RCC 7860 (cell line): ENCODE measurements at places on chromosomes 11 and 22.

- DNase-seq, result no peak
Measured at GRCh38 chr11:124536520-124536919, 6.9 kb downstream of the OR8B12 start.

- no peak for DNase-seq
Measured at GRCh38 chr11:11143849-11144248, 209.2 kb downstream of the CSNK2A3 start.

GRCh38 chr11:129998107-129998506 lies 4.5 kb downstream of the PRDM10 start:
- no peak for DNase-seq

GRCh38 chr11:99693941-99694492 lies 673.3 kb downstream of the CNTN5 start:
- peak; percentile 23 for DNase-seq

DNA sequence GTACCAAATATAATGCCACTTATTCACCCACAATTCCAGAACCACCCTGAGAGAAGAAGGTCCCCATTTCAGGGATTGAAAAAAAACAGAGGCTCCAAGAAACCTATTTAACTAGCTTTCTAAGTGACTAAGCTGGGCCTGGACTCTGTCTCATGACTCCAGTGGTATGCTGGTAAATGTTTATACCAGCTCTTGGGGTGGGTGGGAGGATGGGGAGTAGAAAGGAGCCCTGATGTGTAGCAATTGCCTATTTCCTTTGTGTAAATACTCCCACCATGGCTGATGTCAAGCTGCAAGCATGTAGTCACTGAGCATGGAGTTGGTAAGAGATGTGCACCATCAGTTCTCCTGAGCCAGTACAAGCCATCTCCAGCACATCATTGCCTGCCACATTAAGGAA lies 2.8 kb downstream of the PRG3 start:
- no peak for DNase-seq

- no peak for DNase-seq
Measured at GRCh38 chr22:50118557-50119168, 28.9 kb downstream of the MOV10L1 start.

DNA sequence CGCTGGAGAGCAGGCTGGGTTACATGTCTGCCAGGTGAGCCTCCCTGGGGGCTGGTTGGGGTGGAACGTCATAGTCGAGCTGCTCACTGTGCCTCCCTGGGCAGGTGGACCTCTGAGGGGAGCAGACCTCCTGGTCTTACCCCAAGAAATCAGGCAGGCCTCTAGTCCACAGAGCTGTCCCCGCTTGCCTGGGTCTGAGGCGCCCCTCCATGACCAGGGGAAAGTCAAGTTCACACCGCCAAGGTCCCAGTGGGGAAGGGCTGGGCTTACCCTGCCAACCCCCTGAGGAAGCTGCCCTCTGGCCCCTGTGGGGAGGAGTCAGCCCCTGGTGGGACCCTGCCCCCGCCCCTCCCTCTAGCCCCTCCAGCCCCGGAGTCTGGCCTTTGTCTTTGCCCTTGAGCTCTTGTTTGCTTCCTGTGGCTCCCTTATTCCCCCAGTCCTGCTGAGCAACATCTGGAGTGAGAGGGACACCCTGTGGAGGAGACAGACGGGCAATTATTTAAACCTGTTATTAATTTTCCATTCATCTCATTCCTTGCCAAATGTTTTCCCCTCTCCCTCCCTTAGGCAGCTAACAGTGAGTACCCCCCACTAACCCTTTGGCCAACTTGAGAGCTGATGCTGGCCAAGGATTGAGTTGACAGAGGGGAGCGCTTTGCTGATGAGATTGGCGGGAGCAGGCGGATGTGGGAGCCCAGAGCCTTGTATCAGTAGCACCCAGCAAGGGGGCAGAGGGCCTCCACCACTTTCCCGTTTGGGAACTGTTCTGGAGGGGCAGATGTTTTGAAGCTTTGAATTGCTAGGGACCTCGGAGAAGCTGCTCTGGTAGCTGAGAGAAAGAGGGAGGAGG lies 83.4 kb downstream of the CEP164 start:
- DNase-seq, result no peak

GRCh38 chr22:25666308-25666707 lies 75.7 kb upstream of the MYO18B start:
- no peak for DNase-seq

DNA sequence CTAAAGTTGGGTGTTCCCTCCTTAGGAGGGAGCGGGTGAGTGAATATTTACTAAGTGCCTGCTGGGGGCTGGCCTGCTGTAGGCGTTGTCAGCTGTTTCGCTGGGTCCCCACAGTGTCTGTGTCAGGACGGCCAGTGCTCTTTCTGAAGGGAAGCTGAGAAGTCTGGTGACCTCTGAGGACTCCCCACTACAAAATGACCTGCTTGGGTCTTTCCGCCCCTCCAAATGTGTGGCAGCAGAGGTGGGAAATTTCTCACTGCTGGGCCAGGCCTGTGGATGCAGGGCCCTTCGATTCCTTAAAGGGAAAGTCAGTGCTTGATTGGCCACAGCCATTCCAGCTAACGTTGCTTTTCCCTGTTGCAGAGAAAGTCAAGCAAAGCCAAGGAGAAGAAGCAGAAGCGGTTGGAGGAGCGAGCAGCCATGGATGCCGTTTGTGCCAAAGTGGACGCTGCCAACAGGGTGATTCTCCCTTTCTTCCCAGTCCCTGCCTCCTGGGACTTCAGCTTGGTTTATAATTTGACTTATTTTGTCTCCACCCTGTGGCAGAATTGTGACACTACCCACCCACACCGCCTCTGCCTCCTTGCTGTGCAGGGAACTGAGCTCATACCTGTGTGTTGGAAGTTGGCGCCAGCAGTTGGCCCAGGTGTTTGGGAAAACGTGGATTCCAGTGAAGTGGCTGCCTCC lies 6.8 kb downstream of the NAA40 start:
- peak; percentile 31 for DNase-seq

- no peak for DNase-seq
Measured at GRCh38 chr11:74429205-74429604, 31.0 kb upstream of the PGM2L1 start.

DNA sequence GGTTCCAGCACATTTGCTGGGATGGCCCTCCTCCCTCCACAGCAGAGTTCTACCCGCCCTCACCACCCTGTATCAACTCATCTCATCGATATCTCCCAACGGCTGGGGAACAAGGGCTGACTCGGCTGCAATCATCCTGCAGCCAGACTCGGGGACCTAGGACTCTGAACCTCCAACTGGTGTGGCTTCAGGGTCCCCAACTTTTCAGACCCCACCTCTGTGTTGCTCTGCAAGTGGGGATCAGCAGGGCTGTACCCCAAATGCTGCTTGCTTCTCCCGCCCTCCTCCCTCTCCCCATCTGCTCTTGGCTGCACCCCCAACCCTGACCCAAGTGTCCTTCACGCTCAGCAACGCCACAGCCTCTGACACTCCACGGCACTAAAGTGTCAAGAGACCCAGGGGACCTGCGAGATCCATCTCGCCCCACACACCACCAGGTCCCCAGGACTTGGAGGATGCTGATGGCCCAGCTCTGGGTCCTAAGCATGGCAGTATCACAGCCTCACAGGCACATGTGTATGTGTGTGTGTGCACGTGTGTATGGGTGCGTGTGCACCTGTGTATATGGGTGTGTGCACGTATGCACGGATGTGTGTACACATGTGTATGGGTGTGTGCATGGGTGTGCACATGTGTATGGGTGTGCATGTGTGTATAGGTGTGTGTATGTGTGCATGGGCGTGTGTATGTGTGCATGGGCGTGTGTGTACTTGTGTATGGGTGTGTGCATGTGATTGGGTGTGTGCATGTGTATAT lies 26.4 kb downstream of the KCNQ1 start:
- DNase-seq, result no peak

DNA sequence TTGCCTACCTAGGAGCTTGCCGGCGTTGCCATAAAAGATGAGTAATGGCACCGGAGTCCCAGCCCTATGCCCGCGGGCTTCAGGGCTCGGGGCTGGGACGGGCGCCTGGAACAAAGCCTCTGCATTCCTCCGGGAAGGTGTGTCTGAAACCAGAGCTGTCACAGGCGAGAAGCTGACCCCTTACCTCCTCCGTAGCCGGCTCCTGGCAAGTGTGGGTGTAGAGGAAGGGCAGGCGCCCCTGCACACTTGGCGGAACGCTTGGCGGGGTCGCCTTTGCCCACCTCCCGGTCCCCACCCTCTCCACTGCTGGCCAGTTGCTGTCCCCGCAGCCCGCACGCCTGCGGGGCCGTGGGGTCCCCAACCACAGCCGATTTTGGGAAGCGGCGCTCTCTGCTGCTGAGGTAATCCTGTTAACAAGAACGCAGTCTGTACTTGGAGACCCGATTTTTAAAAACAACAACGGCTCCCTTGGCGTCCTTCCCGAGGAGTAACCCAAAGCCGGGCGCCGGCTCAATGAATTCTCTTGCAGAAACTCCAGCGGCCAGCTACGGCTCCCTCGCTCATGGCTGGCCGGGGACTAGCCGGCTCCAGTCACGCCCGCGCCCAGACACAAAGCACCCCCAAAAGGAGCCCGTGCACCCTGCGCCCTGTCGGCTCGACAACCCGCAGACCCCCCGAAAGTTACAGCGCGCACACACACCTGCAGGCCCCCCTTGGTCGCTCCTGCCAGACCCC lies 89.2 kb downstream of the PLEKHA7 start:
- peak; percentile 75 for DNase-seq

DNA sequence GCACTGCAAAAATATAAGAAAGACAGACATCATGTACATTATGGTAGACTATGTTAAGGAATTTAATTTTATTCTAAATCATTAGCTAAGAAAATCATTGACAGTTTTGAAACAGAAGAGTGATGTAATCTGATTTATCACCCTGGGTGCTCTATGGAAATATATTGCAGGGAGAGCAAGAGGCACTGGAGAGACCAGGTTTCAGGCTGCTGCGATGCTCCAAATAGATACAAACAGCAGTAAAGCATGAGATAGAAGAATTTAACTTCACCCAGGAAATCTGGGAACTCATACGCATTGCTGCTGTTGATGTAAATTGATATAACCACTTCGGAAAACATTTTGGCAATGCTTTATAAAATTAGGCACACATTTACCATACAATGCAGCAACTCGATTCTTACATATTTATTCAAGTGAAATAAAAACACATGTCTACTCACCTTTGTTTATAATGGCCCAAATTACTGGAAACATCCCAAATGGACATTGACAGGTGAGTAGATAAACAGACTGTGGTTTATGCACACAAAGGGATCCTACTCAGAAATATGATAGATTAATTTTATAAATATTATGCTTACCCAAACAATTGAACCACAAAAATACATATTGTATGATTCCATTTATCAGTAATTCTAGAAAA lies 535.1 kb upstream of the CHORDC1 start:
- DNase-seq, result no peak

- no peak for DNase-seq
Measured at GRCh38 chr11:119758291-119758690, 29.3 kb upstream of the NECTIN1 start.

- DNase-seq, result no peak
Measured at GRCh38 chr11:122809866-122810265, 28.4 kb upstream of the CRTAM start.

GRCh38 chr11:63909591-63910506 lies 7.1 kb downstream of the RCOR2 start:
- DNase-seq, result no peak

DNA sequence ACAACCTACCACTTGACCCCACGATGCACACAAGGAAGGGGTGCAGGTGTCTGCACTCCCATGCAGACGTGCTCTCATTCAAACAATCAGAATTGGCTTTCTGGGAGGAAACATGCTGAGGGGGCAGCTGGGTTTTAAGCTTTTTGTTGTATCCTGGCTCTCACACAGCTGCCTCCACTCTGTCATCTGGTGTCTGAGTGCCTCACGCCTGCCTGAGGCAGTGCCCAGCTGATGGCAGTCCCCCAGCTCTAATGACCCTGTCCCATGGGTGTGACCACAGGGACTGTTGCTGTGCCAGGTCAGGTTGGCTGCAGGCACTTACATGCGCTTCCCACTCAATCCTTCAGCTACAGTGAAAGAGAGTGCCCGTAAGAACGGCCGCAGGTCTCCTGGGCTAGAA lies 53.7 kb downstream of the ARFGAP3 start:
- DNase-seq, result no peak

DNA sequence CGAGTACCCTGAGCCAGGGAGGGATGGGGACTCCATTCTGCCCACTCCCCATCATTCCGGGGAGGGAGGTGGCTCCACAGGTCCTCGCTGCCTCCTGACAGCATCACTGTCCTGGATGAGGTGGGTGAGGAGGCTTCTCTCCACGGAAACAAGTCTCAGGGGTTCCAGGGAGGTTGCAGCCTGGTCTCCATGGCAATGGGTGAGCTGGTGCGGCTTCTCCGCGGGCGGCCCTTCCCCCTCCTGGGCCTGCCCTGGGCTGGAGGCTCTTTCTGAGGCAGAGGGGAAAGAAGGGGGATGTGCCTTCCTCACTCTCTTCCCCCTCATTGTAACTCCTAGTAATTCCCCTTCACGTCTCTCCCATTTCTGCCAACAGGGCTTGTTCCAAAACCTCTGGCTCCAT lies 37.1 kb upstream of the PARVG start:
- no peak for DNase-seq

DNA sequence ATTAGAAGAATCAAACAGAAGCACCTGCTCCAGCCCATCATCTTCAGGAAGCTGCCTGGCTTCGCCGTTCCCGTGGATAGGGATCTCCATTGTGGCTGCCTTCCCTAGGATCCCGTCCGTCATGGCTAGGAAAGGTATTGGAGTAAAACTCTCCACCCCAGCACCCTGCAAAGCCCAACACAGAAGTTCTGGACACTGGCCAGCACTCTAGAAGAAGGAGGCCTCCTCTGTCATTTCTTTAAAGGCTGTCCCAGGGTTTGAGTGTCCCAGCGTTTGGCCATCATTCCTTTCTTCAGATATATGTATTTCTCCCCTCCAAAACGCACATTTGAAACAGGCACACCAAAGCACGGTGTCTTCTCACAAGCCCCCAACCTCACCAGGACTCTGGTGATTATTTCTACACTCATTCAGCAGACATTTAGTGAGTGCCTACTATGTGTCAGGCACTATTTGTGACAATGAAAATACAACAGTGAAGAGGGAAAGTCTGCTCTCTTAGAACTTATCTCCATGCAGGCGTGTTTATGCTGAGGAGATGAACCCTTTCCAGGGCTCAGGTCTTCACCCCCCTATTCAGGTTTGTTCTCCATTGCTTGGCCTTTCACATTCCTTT lies 724 bp downstream of the ARFIP2 start:
- DNase-seq, result no peak

GRCh38 chr11:116876656-116877055 lies 39.2 kb upstream of the APOA1 start:
- DNase-seq, result no peak

DNA sequence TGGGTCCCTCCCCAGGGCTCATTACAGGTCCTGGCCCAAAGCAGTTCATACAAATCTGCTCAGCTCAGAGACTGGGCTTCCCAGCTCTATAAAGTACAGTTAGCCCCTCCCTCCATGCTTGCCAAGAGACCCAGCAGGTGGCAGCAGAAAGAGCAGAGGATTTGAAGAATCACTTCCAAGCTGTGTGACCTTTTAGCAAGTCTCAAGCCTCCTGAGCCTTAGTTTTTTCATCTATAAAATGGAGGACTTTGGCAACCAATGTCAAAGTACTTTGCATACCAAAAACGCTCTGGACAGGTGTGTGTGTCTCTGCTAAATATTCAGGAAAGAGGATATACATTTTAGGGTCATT lies 26.6 kb downstream of the RELT start:
- DNase-seq, result no peak

GRCh38 chr11:124724979-124725718 lies 14.6 kb upstream of the NRGN start:
- peak; percentile 32 for DNase-seq

GRCh38 chr22:29393019-29393608 lies 4.7 kb upstream of the AP1B1 start:
- peak; percentile 52 for DNase-seq

GRCh38 chr11:70460964-70461363 lies 62.6 kb downstream of the CTTN start:
- no peak for DNase-seq
